Hippocampal formation (tissue), 2 donors: ENCODE measurements at places on chromosomes 16 and 17.
A peak's percentile ranks its signal among the peaks of the same experiment; 100 is the strongest.

DNA sequence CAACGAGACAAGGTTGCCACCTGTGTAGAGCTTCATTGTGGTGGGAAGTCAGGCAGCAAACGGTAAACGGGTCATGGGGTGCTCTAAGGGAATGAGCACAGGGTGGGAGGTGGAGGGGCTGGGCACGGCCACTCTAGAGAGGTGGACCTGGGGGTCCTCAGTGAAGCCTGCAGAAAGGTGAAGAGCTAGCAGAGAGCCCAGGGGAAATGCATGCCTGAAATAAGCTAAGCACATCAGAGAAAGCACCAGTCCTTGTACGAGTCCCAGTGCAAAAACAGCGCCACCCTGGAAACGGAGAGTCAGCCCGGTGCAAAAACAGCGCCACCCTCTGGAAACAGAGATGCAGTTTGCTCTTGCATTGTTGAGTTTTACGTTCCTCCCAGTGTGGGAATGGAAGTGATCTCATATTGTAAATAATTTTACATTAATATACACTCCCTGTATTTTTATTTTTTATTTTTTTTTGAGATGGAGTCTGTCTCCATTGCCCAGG is 65.0 kb downstream of the TBC1D16 start:
- DNase-seq: peak; percentile 58

DNA sequence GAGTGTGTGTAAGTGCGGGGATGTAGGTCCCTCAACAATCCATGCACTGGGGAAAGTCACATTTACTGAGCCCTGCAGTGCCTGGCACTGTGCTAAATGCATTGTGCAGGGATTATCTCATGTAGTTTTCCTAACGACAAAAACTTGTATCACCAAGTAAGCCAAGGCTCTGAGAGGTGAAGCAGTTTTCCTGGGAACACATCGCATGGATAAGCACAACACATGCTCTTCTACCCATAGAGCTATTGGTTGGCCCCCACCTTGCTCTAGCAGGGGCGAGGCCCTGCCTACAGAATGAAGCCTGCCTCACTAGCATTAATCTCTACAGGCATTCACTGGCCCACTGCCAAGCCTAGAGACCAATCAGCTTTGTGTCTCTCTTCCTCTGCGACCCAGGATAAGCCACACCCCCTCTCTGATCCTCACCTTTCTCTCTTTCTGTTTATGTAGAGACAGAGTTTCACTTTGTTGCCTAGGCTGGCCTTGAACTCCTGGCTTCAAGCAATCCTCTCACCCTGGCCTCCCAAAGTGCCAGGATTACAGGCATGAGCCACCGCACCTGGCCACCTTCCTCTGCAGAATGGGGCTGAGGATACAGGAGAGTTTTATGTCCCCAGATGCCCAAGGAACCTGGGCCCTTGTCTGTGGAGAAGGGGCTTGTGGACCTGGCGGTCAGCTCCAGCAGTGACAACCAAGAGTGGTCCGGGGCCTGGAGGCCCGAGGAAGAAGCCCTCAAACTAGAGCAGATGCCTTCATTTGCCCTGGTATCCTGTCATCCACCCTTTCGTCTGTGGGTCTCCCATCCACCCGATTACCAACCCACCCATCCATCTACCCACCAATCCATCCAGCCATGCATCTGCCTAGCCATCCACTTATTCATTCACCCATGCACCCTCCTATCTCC is 12.8 kb downstream of the CDH16 start:
- DNase-seq: no peak

- DNase-seq: no peak
Observed at GRCh38 chr17:61531223-61531622, 59.8 kb downstream of the NACA2 start.

DNA sequence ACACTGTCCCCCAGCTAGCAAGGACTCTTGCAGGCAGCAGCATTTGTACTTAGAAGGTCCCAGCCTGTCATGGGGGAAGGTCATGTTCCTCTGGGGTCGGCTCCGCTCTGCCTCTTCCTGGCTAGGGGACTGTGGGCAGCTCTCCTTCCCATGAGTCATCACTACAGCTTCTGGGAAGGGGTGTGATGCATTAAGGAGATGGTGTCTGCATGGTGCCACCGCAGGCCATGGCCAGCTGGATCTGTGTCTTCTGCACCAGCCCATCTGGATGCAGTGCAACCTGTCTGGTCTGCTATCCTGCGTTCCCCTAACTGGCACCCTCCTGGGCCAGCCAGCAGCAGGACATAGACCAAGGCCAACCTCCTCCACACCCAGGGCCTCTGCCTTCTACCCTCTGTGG is 6.3 kb downstream of the STARD3 start:
- DNase-seq: no peak

GRCh38 chr17:21545064-21545463 is 147.3 kb upstream of the KCNJ18 start:
- DNase-seq: no peak

GRCh38 chr16:81099958-81100357 is 3.8 kb upstream of the GCSH start:
- DNase-seq: no peak

DNA sequence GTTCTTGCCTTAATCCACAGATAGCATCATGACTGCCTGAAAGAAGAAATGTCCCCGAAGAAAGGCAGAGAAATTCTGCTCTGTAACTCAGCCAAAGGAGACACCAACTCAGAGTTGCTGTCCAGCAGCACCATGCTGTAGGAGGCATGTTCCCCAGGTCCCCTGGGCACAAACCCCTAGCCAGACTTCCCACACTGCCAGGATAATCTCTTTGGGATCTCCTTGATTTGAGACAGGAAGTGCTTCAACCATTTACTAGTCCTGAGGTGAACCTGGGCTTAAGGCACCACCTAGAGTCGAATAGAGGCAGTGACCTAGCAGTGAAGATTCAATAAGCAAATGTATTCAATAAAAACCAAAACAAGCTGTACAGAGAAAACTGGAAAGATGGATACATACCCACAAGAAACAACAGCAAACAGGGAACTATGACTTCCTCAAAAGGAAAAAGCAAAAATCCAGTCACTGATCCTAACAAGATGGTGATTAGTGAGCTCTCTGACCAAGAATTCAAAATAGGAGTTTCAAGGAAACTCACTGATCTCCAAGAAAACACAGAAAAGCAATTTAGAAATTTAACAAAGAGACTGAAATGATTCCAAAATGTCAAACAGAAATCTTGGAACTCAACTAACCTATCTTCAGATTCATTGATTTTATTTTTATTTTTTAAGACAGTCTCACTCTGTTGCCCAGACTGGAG is 5.7 kb downstream of the OR4D2 start:
- DNase-seq: no peak

GRCh38 chr17:50627782-50628601 is 6.7 kb upstream of the ABCC3 start:
- no peak for DNase-seq

DNA sequence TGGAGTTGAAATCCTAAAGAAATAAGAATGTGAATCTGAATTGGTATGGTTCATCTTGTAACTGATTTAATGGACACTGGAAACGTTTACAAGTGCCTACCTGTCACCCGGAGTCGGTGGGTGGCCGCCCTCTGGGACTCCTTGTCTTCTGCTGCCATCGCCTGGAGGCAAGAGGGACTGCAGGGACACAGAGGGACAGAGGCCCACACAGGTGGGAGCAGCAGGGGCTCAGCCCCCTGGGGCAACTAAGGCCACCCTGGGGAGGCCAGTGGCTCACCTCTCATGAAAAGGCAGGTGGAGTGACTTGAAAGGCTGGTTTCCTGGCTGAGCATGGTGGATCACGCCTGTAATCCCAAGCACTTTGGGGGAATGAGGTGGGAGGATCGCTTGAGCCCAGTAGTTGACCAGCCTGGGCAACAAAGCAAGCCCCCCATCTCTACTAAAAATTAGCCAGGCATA is 23.2 kb downstream of the TMEM92 start:
- peak; percentile 8 for DNase-seq

DNA sequence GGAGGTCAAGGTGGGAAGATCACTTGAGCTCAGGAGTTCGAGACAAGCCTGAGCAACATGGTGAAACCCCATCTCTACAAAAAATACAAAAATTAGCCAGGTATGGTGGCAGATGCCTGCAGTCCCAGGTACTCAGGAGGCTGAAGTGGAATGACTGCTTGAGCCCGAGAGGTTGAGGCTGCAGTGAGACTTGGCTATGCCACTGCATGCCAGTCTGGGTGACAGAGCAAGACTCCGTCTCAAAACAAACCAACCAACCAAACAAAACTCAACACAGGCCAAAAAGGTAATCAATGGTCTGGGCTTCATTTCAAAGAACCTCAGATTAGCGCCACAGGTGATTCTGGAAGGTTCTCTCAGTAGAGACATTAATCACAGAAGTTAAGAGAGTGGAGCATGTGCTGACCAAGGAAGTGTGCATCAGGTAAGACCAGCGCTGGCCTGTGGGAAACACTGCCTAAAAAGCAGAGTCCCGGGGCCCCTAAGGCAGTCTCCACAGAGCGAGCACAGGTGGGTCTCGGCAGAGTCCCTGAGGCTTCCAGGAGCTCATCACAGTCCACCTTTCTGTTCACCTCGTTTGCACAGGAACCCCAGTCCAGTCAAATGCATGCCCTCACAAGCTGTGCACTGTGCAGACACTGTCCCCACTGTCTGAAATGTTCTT is 71.5 kb upstream of the TRAP1 start:
- DNase-seq: no peak

DNA sequence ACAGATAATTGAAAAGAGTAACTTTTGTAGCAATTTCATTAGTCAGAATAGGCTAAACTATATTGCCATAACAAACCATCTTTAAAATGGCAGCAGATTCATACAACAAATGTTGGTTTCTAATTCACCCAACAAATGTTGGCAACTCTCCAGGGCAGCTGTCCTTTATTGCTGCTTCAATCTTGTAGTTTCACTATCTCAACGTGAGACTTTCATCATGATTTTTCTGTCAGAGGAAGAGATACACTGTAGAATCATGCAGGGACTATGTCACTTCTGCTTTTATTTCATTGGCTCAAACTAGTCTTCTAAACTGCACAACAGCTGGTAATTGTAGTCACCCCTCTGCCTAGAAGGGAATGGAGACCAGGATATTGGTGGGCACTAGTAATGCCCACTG is 174.2 kb downstream of the TANC2 start:
- peak; percentile 32 for DNase-seq

DNA sequence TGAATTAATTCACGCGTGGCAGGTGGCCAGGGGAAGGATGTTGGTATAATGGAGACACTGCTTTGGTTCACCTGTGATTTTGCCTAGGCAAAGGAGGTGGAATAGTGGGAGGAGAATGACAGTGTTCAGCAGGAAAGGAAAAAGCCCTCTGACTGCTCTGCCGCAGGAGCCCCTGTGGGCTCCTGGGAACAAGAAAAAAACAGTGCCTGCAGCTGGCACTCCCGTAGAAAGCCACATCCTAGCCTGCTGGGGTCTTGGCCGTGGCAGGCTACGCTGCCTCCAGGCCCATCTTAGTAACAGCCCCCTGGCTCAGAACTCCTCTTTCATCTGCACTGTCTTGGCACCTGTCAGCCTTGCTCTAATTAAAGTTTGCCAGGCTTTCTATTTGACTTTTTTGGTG is 20.6 kb downstream of the ADORA2B start:
- DNase-seq: no peak

- DNase-seq: peak; percentile 39
Observed at GRCh38 chr16:47848421-47849109, 307.2 kb downstream of the ABCC12 start.

GRCh38 chr16:50173316-50173715 is 20.2 kb downstream of the TENT4B start:
- no peak for DNase-seq

GRCh38 chr16:15770512-15770911 is 86.3 kb downstream of the MYH11 start:
- no peak for DNase-seq

DNA sequence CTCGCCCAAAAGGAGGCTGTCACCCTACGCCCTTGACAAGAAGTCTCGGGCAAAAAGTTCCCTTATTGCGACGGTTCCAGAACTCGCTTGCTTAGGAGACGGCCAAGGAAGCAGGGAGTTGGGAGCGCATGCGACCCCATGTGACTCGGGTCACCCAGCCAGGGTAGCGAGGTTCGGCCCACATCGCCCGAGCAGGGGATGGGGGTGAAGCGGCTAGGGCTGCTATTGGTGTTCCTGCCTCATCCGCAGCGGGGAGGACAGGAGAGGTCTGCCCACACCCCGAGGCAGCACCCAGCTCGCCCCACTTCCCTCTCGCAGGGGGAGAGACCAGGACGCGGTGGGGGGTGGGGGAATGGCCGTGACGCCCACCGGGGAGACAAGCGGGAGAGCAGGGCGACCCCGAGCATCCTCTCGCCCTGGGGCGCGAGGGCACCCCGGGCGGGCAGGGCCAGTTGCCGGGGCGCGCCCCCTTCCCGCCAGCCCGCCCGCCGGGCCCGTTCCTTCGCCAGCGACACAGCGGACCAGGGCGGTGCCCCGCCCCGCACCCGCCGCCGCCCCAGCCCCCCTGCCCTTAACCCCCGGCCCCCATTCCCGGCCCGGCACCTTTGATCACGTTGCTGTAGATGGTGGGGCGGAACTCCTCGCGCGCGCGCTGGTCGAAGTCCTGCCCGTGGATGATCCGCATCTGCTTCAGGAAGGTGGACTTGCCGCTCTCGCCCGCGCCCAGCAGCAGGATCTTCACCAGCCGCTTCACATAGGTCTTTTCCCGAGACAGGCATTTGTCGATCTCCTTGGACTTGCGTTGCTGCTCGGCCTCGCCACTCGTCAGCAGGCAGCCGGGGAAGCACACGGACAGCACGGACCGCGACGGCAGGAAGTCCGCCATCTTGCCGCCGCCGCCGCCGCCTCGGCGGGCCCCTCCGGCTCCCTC is 567 bp downstream of the GNA13 start:
- DNase-seq: peak; percentile 45

DNA sequence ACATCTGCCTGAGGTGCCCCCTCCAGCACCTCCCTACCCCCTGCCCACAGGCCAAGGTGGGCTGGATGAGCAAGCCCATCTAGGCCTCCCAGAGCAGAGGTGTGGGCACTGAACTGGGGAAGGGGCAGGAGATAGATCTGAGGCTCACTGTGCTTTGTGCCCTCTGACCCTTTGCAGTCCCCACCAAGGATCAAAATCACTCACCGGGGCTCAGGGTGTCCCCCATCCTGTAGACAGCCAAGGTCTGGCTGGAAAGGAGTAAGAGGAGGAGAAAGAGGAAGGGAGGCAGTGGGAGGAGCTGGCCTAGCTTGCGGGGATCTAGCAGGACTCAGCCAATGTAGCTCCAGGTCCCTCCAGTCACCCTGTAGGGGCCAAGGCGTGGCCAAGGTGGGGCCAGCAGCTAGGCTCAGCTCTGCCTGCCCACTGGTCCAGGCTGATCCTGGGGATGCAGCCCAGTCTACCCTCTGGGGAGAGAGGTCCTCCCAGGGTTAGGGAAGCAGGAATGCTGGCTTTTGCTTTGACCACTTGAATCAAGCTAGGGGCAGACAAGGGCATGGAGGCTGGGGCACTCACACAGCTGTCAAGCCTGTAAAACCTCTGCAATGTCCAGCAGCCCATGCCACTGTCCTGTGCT is 1.8 kb downstream of the SLC12A4 start:
- no peak for DNase-seq
